ENCODE measurements at places on chromosomes 6 and 20.

DNA sequence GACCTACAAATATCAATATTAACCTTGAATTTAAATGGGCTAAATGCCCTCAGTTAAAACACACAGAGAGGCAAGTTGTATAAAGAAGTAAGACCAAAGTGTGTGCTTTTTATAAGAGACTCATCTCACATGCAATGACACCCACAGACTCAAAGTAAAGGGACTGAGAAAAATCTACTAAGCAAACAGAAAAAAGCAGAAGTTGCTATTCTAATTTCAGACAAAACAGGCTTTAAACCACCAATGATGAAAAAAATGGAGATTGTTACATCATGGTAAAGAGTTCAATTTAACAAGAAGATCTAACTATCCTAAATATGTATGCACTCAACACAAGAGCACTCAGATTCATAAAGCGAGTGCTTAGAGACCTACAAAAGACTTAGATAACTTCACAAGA is 741.9 kb upstream of the MARCKS start:
- no peak for DNase-seq

GRCh38 chr6:142251930-142252445 is 49.8 kb upstream of the ADGRG6 start:
- no peak for DNase-seq

- DNase-seq = no peak
These were observed 194.1 kb downstream of the ARID1B start for GRCh38 chr6:156971153-156971885.

- no peak for DNase-seq
These were observed 20.7 kb upstream of the RREB1 start for GRCh38 chr6:7087066-7087465.

DNA sequence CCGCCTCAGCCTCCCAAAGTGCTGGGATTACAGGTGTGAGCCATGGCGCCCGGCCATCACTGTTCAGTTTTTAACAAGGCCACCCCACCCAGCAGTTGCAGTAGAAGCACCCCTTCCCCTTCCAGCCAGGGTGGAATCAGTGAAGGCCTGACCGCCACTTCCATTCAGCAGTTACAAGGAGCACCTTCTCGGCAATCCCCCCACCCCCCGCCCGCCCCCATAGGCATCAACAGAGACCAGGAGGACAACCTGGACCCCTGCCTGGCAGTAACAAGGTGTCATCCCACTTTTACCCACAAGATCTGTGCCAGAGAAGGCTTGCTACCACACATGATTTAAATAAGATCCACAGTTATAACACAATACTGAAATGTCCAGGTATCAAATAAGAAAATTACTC is 23.1 kb downstream of the NCR2 start:
- no peak for DNase-seq

DNA sequence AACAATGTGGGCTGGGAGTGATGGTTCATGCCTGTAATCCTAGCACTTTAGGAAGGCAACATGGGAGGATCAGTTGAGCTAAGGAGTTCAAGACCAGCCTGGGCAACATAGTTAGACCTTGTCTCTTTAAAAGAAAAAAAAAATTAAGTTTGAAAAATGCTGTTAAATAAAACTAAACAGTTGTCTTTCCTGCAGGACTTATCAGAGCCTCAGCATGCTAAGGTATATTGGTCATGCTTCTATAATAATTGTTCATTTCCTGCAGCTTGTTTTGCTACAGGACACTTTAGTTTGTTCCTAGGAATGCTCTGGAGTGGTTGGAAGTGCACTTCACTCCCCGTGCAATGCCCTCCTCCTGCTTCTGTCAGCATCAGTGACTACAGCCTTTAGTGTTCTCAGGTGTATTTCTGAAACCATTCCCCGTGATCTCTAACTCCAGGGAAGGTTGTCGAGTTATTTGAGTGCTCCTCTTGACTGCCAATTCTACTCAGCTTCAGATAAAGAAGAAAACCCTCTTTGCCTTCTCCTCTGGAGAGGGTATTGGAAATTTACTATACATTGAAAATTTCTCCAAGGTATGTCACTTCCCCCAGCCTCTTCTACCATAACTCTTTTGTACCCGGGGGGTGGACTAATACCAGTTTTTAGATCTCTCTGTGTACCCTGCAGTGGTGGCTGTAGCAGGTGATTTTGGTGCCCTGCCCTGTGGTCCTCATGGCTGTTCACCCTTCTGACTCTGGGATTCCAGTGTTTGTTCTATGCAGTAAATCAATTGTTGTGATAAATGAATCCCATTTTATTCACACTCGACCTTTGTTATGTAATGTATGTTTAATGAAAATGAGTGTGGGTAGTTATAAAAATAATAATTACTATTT is 33.8 kb downstream of the NHLRC1 start:
- no peak for DNase-seq

GRCh38 chr6:143984666-143985065 is 23.4 kb downstream of the PLAGL1 start:
- DNase-seq = no peak

DNA sequence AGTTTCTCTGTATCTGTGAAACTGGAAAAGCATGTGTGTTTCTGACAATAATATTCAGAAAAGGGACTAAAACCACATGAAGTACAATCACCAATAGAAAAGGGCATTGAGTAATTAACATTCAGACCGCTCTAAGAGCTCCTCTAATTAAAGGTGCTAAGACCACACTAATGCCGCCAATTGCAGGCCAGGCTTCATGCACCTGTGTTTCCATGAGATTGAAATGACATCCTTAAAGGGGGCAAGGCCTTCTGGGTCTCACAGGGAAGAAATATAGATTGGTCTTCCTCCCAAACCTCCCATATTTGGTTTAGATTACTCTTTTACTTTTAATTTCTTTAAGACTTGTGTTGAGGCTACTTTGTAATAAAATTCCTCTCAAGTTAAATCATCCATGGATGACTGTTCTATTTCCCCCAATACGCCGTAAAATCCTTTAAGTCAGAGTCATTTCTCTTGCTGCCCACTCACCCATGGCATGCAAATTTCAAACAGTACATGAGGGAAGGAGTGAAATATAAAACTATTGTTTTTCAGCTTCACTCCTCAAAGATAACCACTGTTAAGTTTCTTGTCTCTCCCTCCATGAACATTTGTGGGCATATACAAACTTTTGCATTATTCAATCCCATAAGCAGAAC is 110.6 kb downstream of the UBE3D start:
- no peak for DNase-seq

GRCh38 chr20:22418738-22419137 is 165.6 kb downstream of the FOXA2 start:
- DNase-seq = no peak

- peak; percentile 37 for DNase-seq
These were observed 35.4 kb downstream of the CEP250 start for GRCh38 chr20:35490736-35491181.

DNA sequence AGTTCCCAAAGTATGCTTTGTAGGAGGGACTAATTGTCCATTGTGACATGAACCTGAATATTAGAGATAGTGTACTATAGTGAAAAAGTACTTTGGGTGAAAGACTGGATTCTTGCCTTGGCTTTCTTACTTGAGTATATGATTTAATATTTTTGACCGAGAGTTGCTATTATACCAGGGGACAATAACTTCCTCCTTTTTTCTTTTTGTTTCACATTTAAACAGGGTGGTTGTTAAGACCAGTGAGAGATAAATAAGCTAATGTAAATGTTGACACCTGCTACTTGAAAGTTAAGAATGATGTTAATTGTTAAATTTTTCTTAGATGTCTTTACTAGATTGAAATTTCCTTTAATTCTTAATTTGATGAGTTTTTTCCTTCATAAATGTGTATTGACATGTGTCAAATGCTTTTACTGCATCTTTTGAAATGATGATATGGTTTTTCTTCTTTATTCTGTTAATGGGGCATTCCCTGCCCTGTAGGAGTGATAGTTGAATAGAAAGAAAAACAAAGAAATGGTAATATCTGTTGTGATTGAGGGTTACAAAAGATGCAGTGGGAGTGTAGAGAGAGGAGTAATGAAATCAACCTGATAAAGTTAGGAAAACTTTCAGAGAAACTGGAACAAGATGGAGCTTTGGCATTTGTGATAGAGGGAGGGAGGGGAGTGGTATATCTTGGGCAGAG is 48.4 kb downstream of the ZFAND3 start:
- DNase-seq = no peak

GRCh38 chr6:92231171-92231701 is 1188.1 kb downstream of the EPHA7 start:
- no peak for DNase-seq

- no peak for DNase-seq
These were observed 24.5 kb downstream of the CST8 start for GRCh38 chr20:23515250-23515939.

- DNase-seq = no peak
These were observed 11.0 kb upstream of the ADAM33 start for GRCh38 chr20:3692706-3693294.

DNA sequence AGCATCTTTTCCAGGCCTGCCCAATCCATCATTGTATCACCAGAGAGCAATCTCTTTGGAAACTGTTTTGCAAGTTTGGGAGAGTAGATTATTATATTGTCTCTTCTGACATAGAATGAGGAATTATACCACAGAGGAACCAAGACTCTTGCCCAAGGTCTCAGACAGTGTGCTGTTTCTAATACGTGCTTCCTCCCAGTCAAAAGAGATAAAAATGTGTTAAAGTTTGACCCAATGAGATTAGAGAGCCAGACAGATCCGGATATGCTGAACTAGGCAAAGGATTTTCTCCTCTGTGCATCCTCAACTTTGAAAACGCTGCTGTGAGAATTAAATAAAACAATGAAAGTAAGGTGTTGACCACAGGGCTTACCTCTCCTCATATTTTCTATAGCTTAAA is 18.6 kb upstream of the NT5E start:
- DNase-seq = no peak

GRCh38 chr6:72654071-72654621 is 32.3 kb downstream of the KCNQ5 start:
- DNase-seq = no peak

GRCh38 chr20:23061262-23061661 is 11.8 kb upstream of the THBD start:
- no peak for DNase-seq

DNA sequence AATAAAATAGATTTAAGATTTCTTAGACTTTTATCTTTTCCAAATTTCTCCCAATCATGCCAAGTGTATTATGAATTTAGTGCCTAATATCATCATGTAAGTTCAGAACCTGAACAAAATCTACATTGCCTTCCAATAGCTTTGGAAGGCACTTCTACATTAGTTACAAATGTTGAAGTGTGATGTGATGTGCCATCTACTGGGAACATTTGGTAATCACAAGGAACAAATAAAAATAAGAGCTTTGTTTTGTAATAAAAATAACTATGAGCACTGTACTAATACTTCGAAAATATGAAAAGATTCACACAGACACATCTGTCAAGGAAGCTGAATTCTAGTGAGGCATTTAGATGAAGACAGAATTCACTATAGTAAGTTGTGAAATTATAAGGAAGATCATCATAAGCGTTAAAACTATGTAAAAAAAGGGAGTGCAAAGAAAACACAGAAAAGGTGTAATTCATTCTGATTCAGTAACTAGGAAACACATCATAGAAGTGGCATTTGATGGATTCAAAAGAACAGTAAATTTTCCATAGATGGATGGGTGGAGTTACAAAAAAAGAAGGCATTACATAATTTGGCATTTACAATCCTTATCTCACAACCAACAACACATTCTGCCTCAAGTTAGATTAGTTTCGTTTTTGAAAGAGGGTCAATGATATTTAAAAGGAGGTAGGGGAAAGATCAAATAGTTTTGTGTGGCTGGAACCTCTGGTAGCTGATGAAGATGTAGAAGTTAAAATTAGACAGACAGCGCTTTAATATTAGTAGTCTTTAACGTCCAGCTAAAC is 161.0 kb downstream of the ASCC3 start:
- DNase-seq = no peak
